RPMI7951 (cell line): ENCODE measurements at places on chromosomes 6 and 20. TPM values are rescaled to one million over a fixed set of nuclear protein-coding genes. Genes with fewer than 3 reads are reported as not detected.

DNA sequence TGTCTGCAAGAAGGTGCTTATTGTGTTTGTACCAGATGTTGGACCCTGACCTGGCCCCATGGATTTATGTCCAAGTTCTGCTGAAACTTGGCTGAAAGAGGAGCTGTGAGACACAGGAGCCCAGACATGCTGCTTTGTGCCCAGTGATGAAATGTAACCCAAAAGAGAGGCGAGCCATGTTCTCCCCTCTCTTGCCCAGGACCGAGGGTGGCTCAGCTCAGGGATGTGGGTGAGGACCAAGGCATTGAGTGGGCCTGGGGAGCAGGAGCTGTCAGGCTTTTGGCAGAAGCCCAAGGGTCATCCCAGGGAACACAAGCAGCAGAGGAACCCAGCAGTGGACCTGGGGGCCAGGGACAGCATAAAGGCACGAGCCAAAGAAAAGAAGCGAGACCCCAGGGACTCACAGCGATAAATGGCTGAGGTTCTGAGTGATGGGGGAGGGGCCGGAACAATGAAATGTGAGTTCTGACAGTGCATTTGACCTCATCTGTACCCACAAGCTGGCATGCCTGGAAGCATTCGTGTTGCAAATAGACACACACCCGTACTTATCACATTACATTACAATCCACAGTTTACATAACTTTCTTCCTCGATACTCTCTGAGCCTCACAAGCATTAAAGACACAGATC is 363.4 kb upstream of the JARID2 start:
- peak; percentile 80 for DNase-seq

DNA sequence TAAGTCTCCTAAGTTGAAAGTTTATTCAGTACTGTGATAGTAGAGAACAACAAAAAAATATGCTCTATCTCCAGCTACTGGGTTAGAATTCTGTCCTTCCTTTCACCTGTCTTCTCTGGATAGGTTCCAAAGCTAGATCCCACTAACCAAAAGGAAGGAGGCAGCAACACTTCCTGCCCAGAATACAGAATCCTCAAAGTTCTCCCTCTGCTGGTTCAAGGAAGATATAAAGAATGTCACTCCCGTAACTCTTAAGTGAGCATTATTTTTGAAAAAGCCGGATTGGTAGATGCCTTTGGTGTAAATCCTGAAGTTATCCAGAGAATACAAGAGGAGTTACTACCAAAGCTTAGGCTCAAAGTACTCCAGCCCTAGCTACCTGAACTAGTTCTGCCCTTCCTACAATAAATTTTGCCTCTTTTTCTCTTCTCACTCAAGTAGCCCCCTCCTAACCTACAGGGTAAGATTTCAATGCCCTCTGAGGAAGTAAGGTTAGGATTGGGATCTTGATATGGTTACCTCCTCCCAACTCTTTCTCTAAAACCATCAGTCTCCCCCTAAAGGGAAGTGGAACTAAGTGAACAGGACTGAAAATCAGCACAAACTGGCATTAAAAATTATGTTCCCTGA is 26.0 kb upstream of the CRIP3 start:
- peak; percentile 57 for DNase-seq

DNA sequence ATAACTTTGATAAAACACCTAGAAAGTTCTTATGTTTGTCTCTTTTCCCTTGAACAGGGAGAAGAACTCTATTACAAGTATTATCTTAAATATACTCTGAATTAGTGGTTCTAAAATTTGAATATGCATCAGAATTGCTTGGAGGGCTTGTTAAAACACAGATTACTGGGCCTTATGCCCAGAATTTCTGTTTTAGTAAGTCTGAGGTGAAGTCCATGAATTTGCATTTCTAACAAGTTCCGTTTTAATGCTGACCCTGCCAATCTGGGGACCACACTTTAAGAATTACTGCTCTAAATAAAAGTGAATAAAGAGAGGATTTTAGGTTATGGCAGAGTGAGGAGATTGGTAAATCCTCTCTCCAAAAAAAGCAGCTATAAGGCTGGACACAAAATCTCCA is 168.1 kb upstream of the FLRT3 start:
- DNase-seq, result no peak

- no peak for DNase-seq
These were observed 20.4 kb downstream of the VTA1 start for GRCh38 chr6:142167486-142167885.

DNA sequence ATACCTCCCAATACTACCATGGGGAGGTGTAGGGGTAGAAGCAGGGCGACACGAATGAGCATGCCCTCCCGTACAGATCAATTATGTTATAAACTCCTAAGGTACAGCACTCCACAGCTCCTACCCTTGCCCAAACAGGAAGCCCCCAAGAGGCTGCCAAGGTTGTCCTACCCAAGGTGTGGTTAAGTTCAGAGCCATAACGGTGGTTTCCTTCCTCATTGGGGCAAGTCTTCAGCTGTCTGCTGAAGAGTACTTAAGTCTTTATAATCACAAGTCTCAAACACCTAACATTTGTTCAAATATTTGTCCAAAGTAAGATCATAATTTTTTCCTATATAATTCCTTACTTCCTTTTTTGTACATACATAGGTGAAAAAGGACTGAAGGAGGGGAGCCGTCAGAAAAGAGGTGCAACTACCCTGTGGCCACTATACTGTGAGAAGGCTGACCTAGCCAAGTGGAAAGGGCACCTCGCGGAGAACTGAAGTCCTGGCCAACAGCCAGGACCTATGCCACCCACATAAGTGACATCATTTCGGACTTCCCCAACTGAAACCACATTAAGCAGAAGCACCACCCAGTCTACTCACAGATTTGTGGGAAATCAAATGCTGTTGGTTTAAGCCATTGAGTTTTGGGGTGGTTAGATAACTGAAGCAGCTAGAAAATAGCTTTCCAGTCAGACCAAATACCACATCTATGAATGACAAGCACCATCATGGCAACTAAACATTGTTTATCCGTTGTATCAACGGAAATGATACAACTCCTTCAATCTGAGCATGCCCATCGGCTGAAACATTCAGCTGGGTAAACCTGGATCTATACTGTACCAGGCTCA is 2.9 kb upstream of the RAB22A start:
- peak; percentile 97 for DNase-seq

DNA sequence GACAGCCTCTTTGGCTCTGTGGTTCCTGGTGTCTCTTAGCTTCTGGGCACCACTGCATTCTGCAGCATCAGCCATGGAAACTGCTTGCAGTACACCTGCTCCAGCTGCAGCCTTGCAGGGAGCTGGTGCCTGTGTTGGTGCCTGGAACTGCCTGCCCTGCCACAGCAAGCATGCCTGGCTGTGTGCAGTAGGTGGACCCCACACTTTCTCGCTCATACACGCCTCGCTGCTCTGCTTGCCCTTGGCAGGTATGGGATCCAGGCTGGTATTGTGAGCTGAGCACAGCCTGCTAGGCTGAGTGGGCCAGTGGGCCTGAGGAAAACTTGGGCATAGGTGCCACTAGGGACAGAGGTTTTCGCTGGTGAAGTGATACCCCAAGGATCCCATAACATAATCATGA is 22.8 kb downstream of the OR2J3 start:
- DNase-seq, result no peak

DNA sequence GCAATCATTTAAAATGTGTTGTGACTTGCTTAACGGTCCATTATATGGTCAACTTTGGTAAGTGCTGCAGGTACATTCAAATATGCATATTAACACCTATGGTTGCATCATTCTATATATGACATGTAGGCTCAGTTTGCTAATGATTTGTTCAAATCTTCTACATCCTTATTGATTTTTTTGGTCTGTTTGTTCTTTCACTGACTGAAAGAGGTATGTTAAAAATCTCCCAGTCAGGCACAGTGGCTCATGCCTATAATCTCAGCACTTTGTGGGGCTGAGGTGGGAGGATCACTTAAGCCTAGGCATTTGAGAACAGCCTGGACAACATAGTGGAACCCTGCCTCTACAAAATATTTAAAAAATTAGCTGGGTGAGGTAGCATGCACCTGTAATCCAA is 29.2 kb downstream of the PIGU start:
- no peak for DNase-seq

- no peak for DNase-seq
These were observed 73.9 kb downstream of the DHX35 start for GRCh38 chr20:39036011-39036410.

- no peak for DNase-seq
These were observed 258.4 kb downstream of the HDGFL1 start for GRCh38 chr6:22827760-22828159.

DNA sequence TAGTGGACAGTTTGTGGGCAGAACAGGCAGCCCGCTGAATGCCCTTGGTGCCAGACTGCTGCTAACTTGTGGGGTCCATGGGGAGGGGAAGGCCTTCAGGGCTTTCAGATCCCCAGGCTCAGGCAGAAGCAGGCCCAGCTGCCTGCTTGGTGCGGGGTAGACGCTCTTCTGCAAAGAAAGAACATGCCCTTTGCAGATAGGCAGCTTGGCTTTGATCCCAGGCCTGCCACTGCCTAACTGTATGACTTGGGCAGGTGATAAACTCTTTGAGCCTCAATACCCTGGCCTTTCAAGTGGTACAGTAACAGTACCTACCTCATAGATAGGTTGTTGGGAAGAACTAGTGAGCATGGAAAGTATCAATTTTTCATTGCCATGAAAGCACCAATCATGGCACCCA is 28.4 kb downstream of the CHMP4B start:
- no peak for DNase-seq

The PRR18 gene
- not detected in 2 replicates for total RNA-seq

The HAO1 gene
- total RNA-seq, result 0.20 TPM in 1 of 2 replicates, not detected in the other
